ENCODE measurements at places on chromosomes 2 and 18.

DNA sequence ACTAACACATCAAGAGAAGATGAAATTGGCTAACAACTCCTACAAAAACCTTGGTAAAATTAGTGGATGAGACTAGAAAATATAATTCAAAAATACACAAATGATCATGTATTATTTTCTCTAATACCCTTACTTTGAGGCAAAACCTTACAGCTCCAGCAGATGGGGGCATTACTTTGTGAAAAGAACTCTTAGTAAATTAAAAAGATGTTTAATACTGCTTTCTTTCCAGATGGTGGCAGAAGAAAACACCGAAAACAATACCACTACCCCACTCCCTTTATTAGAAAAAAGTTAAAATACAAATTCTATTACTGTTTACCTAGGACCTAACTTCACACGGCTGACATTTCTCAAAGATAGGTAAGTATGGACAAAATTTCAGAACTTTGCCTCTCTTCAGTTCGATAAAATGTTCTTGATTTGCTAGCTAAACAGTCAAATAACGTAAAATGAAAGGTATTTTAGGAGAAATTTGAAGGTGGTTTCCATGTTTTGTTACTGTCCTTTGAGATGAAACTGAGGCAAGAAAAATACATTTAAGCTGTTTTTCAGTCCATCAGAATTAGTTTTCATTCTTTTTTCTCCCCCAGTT, 30.6 kb downstream of the ORC4 start:
- DNase-seq, result no peak

DNA sequence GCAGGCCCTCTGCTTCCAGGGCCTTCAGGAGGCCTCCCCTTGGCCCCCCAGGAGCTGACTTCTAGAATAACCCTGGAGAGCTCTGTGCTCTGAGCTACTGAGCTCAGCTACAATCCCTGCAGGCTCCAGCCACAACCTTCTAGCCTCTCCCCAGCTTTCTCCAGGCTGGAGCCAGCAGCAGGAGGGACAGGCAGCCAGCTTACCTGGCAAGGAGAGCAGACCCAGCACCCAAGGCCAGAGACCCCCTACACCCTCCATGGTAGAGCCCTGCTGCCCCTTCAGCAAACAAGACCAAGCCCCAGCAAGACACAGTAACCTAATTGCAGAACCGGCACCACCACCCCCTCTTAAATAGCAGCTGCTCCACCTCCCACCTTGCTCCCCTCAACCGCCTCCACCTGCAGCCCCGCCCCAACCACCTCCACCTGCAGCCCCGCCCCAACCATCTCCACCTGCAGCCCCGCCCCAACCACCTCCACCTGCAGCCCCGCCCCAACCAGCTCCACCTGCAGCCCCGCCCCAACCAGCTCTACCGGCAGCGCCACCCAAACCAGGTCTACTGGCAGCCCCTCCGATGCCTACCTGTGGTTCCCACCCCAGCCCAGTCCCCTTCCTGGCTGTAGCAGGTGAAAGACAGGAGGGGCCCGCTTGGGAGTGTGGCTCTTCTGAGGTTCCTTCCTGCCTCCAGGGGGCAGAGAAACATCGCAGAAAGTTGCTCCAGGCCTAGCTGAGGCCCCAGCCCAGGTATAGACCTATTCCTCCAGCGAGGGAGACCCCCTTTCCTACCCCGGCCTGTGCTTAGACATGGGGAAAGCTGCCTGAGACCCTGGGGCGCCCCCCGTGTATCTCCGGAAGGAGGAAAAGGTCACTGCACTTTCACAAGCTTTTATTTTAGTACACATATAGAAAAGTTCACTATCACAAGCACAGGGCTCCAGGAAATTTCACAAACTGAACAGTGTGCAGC, at the start of gene ASTL:
Gene ASTL, minus strand, starts transcription at position 324 of the 967 bp plus-strand sequence. Its CDS starts 66 bp downstream, at position 258.
- DNase-seq, result no peak

- no peak for DNase-seq
Measured at GRCh38 chr2:12176623-12177454, 430.4 kb downstream of the LPIN1 start.

GRCh38 chr2:236527159-236527630, 42.4 kb upstream of the ACKR3 start:
- no peak for DNase-seq

GRCh38 chr2:54722641-54723040, 821 bp upstream of the EML6 start:
- no peak for DNase-seq

DNA sequence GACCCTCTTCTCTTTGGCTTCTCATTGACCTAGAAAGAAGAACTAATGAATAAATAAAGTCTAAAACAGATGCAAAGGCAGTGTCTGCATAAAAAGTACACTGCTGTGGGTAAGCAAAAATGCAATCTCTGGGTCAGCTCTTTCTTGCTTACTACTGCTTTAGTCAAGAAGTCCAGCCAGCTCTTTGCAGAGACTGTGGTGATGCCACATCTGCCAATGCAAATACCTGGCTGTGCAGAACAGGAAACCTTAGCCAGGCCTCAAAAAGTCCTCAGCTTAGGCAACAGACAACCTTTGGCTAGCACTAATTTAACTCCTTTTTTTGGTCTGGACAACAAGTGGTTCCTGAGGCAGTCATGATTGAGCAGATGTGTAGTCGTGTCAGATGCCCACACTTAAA, 73.6 kb upstream of the RND3 start:
- no peak for DNase-seq

- no peak for DNase-seq
Measured at GRCh38 chr2:100394111-100394641, 23.3 kb downstream of the CHST10 start.

- DNase-seq, result no peak
Measured at GRCh38 chr2:191866675-191867506, 20.0 kb upstream of the CAVIN2 start.

DNA sequence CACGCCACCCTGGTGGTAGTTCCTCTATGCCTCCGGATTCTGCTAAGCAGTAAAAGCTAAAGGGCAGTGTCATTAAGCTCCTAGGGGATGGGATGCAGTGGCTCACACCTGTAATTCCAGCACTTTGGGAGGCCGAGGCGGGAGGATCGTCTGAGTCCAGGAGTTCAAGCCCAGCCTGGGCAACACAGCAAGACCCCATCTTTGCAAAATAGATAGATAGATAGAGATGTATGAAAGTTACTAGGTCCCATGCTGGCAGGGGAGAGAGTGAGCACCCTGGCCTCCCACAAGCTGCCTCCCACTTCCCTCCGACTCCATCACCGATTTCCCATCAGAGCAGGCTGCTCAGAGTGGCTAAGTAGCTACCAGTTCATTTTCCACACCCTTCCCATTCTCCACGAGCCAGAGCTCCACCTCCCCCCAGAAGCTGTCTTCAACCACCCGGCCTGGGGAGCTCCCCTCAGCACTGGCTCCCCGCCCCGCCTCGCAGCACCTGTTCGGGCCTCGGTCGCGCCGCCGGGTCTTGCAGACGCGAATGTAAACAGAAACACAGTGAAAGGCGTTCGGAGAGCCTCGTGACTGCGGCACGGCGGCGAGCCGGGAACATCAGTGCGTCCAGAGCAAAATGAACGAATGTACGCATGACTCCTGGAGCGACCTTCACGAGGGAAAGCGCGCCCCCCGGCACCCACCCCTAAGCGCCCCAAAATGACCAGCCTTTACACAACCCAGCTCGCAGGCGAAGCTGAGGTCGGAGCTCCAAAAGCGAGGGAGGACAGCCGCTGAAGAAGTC, 598 bp upstream of the CEP68 start:
- DNase-seq, result no peak

- DNase-seq, result no peak
Measured at GRCh38 chr2:24945907-24946306, 25.8 kb downstream of the DNAJC27 start.

GRCh38 chr2:2112416-2113105, 218.5 kb downstream of the MYT1L start:
- no peak for DNase-seq

DNA sequence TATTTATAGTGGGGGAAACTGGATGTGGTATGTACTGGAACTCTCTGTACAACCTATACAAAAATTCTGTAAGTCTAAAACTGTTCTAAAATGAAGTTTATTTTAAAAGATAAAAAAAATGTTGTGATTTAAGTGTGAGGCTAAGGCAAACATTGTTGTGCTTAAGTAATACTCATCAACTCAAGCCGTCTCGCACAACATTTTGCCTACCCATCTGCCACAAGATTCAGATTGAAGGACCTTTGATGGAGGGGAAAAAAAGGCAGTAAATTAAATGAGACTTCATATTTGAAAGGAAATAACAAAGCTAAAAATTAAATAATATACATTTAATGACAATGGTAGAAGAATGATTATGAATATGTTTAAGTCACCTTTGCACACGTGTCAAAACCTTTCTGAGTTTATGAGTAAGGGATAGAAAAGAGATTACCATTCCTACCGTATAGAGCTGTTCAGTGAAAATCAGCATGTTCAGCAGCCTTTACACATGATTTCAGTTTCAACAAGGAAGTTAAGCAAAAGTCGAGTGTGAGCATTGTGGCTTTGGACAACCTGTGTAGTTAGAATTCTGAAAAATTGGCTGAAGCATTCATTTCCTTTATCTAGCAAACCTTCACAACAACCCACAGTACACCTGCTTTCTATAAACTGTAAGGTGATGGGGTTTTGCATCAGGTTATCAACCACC, 499.3 kb downstream of the IRS1 start:
- no peak for DNase-seq

- DNase-seq, result no peak
Measured at GRCh38 chr2:112714836-112715631, 5.8 kb upstream of the NT5DC4 start.

DNA sequence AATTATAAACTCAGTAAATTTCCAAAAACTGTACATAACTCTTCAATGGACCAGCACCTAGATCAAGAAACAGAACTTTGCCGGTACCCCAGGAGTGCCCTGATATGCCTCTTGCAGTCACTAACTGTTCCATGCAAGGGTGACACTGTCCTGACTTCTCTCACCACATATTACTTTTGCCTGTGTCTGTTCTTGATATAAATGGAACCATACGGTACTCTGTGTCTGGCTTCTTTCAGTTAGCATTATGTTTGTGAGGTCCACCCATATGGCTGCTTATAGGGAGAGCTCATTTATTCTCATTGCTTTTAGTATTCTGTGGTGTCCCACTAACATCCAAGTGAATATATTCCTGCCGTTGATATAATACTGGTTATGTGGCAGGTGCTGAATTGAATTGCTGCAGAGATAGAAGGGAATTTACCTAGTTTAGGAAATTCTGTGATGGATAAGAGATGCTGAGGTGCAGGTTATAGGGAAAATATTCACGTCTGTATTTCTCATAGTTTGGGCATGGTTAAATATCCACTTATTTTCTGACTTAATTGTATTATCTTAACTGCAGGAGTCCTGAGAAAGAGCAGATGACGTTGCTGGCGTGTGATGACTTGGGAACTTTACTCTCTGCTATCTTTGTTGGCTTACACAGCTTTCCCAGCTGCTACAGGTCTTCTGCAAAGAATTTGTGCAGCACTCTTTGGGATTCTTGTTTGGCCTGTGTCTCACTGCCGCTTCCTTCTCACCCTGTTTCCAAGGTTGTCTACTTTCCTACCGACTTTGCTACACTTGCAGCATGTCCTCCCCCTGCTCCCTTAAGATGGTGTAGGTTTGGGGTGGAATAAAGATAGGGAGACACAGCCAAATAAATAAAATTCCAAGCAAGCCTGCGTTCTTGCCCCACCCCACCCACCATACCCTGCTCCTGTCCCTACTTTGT, 107.9 kb downstream of the MAP4K4 start:
- DNase-seq, result no peak

- DNase-seq, result no peak
Measured at GRCh38 chr2:55590810-55591440, 26.5 kb downstream of the PPP4R3B start.

- no peak for DNase-seq
Measured at GRCh38 chr2:190478572-190479195, 55.8 kb downstream of the NEMP2 start.

- no peak for DNase-seq
Measured at GRCh38 chr2:55961318-55961911, 37.8 kb upstream of the EFEMP1 start.

- DNase-seq, result no peak
Measured at GRCh38 chr2:40329739-40330030, 122.2 kb downstream of the SLC8A1 start.

GRCh38 chr2:137638932-137639331, 325.3 kb upstream of the HNMT start:
- no peak for DNase-seq

GRCh38 chr2:14907014-14907612, 274.6 kb downstream of the LRATD1 start:
- DNase-seq, result no peak

DNA sequence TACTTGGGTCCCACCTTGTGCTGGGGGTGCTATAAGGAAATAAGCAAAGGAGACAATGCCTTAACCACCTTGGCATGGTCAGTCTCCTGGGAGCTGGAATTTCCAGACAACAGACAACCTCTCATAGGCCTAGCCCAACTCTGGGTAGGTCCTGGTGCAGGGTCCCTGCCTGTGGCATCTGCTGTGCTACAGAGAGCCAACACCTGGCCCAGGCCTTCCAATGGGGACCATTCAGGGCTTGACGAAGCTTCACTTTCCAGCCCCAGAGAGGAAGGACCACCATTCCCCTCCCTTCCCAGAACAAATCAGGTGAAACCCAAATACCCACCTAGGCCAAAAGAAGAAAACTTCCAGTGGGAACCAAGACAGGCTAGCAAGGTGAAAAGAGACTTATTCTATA, 82.8 kb downstream of the SMAD7 start:
- no peak for DNase-seq

- DNase-seq, result no peak
Measured at GRCh38 chr2:111173856-111174255, 53.1 kb downstream of the BCL2L11 start.

DNA sequence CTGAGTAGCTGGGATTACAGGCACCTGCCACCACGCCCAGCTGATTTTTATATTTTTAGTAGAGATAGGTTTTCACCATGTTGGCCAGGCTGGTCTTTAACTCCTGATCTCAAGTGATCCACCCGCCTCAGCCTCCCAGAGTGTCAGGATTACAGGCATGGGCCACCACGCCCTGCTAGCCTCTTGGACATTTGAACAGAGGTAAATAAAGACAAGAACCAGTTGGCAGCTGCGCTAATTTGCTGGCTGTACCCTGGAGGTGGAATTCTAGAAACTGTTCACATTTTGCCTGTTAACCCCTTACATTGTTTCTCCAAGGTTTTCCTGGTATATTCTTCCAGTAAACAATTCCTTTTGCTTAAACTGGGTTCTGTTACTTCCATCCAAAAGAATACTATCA, 132.9 kb downstream of the CDH2 start:
- DNase-seq, result no peak

DNA sequence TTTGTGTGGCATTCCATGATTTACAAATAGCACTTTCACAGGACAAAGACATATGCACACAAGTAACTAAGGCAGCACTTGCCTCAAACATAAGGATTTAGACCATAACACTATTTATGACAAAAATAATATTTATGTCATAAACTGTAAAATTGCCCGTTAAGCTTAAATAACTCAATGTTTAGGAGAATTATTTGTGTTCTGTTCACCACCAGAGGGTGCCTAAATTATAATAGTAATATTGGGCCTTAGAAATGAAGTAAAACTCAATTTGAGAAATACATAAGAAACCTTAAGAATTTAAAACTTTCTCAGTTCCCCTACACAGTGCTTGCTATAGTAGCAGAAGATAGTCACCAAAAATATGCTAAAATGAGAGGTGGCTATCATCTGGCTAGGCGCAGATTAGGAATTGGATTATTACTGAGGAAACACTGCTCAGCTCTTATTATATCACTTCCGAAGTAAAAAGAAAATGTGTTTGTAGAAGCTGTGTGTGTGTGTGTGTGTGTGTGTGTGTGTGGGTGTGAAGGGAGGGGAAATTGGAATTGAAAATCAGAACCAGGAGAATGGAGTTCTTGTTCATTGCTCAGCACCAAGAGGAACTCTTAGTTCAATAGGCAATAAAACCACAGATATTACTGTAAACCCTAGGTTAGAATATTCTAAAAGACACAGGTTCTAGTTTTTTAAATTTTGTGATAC, 4.9 kb upstream of the CHN1 start:
- DNase-seq, result no peak

All from stimulated activated CD8-positive, alpha-beta memory T cell treated with anti-CD3 and anti-CD28 coated beads, Interleukin-4, amount 100 ng/mL, for 1 hour (primary cell).